ENCODE measurements at places on chromosomes 2 and 18.

GRCh38 chr18:48885924-48886400, 64.8 kb downstream of the SMAD7 start:
- no peak for DNase-seq

- no peak for DNase-seq
These were observed 65.1 kb downstream of the ASAP2 start for GRCh38 chr2:9271691-9272090.

DNA sequence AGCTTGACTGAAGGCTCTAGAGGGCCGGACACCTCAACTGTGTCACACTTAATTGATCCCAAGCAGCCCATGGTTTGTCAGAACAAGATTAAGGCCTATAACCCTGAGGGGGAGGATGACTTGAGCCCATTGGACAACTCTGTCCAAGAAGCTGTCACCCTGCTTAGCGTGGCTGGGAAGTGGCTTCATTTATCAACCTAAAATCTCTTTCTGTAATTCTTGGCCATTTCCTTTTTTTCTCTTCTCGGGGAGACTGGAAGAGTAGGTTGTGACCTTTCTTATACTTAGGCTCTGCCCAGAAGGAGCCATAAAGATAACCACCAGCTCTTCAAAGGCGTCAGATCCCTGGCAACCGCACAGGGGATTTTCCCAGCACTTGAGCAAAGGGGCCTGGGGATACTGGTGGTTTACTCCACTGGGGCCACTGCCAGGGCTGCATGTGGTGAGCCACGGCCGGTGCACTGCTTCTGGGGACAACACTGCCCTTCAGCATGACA, 265.5 kb downstream of the CYRIA start:
- no peak for DNase-seq

DNA sequence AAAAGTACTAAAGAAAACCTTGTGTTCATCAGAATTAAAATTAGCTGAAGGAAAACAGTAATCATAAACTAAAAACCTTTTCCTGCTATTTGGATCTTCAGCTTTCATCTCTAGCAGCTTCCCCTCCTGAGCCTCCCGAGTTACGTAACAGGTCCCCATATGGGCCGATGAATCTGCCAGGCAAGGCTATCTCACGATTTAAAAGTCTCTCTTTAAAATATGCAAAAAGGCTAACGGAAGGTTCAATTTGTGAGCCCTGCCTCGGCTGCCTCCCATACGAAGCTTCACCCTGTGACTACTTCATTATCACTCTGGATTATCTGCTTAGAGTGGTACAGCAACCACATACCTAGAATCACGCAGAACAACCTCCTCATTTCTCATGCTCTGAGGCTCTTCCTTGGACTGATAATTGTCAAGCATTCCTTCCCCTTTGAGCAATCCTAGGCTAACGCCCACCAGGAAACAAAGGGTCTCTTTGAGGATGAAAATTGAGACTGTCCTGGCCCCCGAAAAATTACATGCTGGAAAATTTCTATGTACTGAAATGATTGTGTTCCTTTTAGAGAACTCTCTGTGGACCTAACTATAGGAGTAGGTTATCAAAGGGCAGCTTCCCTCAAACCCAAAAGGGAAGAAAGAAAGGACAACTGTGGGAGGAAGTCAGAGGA, 147.4 kb downstream of the ZEB2 start:
- no peak for DNase-seq

DNA sequence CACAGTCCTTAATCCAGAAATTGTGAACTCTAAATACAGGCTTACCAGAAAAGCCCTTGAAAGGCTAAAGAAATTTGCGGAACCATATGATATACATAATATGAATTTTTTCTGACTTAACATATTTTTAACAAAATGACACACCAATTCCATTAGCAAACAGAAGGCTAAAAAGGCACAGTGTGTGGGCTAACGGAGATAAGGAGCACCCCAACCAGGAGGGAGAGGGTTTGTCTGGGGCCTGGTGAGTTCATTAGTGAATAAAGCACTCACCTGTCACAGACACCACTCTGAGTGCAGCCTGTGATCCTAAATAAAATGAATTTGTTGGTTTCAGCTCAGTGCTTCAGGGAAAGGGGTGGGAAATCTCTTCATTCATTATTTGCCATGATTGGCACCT, 2.7 kb upstream of the FECH start:
- no peak for DNase-seq

DNA sequence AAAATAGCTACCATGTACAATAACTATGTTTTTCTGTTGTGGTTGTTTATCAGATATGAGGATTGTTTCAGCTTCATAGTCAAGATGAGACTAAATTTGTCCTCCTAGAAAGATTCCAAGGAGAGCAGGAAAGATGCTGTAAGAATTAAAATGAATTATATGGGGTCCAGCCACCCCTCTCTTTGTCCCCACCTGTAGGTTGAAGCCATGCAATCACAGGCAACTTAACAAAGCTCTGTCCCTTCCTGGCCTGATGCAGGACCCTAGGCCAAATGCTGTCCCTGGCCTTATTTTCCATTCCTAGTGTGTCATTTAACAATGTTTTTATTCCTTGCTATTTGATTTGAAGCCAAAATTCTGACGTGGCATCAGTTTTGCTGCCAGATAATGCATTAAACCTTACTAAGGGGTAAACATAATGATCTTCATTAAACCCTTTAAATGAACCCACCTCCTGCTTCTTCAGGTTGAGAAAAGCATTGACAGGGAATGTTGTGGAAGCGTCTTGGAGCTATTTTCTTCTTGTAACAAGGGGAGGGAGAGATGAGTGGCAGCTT, 240.9 kb upstream of the ZNF521 start:
- DNase-seq, result no peak

DNA sequence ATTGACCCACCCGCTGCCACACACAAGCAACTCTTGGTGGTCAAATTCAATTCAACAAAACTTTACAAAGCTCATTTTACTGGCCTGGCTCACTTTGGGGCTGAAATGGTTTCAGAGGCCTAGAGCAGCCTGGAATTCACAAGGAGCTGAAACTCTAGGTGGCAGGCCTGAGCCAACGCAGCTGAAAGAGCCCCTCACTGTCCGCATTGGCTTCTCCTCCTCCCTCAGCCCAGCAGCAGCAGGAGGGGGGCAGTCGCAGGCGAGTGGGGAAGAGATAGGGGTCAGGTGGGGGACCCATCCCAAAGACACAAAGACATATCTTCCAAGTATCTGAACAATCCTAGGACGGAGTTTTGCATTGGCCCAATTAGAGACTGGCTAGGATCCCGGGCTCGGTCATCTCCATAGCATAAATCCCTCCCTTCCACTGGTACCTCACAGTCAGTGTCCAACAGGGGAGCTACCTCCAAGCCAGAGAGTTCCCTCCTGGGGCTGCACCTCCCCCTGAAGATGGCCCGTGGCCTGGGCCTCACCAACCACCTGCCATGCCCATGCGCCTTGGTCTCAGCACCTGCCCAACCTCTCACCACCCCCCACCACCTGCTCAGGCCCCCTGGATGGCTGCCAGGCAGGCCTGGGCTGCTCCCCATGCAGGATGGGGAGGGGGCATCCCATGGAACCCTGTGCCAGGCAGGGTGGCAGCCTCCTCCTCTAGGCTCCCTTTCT, 113.4 kb downstream of the ZBTB7C start:
- DNase-seq, result no peak

- DNase-seq, result no peak
These were observed 506.8 kb upstream of the LRATD1 start for GRCh38 chr2:14125624-14126293.

GRCh38 chr2:216344950-216345300, 27.4 kb downstream of the MARCHF4 start:
- DNase-seq, result no peak

GRCh38 chr18:32767400-32767799, 5.4 kb downstream of the KLHL14 start:
- DNase-seq, result no peak

DNA sequence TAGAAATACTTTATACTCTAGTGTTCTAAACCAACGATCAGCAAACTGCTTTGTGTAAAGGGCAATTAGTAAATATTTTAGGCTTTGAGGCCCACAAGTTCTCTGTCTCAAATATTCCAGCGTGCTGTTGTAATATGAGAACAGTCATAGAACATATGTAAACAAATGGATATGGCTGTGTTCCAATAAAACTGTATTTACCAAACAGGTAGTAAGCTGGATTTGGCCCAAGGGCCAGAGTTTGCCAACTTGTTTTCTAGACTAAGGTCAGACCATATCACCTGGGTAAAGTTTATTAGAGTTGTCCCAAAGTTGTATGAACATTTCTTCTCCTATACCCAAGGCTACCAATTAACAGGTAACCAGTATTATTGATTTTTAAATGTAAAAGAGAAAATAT, 303.2 kb upstream of the MC4R start:
- no peak for DNase-seq

GRCh38 chr2:237306787-237307170, 107.2 kb downstream of the COL6A3 start:
- DNase-seq, result no peak

DNA sequence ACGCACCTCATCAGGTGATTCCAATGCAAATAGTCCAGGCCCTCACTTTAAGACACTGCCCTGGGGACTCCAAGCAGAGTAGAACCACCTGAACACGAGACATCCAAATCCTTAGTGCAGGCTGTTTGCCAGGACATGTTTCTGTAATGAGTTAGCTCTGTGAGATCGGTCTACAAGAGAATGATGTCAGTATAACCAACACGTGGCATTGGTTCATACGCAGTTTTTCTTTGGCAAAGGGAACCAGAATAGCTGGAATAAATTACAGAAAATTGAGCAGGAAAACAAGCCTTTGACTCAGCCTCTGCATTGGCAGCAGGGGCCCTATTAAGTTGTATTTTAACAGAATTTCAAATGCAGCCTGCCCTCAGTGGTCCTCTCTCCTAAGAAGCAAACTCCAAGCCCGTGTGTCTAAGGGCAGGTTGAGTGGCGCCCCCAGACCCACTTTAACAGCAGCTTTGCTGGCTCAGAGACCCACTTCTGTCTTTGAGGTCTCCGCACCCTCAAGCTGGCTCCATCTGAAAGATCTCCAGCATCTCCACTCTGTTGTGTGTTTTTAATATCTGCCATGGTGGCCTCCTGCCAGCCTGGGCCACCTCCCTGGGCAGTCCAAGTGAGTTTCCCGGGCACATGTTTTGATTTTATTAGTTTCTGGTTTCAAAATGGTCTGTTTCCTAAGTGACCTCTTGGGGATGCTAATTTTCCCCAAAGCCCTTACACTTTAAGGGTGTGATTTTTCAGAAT, 61.3 kb downstream of the ALPK2 start:
- no peak for DNase-seq

DNA sequence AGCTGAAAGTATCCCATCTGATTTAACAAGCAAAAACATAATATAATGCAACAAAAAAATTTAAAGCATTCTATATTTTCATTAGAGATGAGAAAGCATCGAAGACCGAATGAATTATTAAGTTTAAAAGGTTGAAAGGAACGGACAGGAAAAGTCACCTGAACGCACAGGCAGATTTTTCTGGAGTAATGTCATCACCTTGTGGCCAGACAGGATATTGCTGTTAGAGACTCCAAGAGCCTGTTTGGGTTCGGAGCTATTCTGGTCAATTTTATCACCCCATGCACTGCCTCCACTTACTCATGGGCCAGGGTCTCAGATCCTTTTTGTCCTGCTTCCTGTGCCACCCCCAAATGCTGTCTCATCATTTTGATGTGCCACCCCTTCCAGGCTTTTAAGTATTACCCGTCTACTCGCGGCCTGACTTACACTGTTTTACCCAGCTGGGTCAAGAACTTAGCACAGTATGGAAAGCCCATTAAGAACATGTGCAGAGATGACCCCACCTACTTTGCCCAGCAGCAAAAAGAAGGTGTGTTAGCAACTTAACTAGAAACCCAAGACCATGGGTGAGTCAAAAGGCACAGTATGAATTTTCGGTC, 27.3 kb downstream of the GKN2 start:
- peak; percentile 53 for DNase-seq

GRCh38 chr2:110813896-110814295, 81.5 kb downstream of the ACOXL start:
- DNase-seq, result no peak

GRCh38 chr2:98559581-98559980, 48.7 kb downstream of the COA5 start:
- DNase-seq, result no peak

GRCh38 chr2:238876232-238876630, 28.3 kb downstream of the TWIST2 start:
- no peak for DNase-seq

DNA sequence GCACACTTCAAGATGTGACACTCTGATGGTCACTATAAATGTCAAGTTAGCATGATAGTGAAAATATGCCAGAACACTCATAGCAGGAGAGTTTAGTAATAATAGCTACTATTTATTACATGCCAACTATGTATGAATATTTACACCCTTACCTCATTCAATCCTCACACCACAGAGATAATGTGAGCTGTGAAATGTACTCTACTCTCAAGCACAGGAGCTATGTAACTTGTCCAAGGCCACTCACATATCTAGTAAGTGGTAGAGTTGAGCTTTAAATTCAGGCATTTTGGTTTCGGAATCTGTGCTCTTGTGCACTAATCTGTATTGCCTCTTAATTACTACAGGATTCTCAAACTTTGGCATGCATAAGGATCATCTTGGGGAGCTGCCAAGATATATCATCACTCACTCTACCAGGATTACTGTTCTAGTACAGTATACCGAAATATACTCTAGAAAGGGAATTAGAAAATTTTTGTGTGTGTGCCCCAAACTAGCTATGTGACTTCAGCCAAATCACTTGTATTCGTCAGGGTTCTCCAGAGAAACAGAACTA, 154.3 kb downstream of the PLCL1 start:
- DNase-seq, result no peak

GRCh38 chr18:28123401-28124030, 53.4 kb downstream of the CDH2 start:
- DNase-seq, result no peak

DNA sequence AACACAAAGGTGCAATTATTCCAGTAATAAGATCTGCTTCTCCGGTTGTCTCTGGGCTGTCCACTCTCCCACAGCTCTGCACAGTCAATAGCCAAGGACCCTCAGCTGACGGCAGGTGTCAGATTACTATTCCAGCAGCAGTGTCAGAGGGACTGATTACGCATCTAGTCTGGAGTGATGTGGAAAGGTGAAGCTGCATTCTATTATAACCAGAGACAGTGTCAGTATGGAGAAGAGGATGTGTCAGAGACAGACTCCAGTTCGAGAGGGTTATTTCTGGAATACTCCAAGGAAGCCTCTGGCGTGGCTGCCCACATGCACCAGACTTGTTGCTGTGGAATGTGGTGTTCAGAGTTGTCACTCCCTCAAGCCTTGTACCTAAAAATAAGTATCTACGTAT, 163.6 kb upstream of the TMEM200C start:
- DNase-seq, result no peak

DNA sequence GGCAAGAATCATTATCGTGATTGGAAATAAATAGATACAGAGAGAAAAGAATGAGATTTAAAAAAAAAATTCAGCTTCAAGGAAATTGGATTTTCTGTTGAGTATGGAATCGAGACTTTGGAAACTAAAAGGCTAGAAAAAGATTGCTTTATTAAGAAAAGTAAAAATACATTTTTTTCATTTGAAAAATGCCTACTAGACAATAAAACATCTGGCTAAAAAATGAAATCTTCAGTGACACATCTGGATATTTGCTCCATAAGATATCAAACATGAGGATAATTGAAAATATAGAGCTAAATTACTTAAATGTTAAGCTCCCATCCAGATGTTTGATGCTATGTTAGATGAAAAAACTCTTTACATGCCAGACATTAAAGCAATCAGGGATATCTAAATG, 879.5 kb downstream of the TSN start:
- no peak for DNase-seq

Data from CD14-positive monocyte (primary cell).